Ureter (tissue), 1 donor: ENCODE measurements at places on chromosomes 6 and 20. TPM values are rescaled to one million over a fixed set of nuclear protein-coding genes. Genes with fewer than 3 reads are reported as not detected.

The DPPA5 gene
- total RNA-seq: not detected

The PPT2 gene
- 19.0 TPM for total RNA-seq

The PI3 gene
- total RNA-seq: 1.7 TPM

The FAM83C gene
- 4.0 TPM for total RNA-seq

The MUC21 gene
- total RNA-seq: not detected

The CST4 gene
- total RNA-seq: not detected

- no peak for DNase-seq
Measured at GRCh38 chr20:14865169-14865568, 527.8 kb upstream of the FLRT3 start.

- no peak for DNase-seq
Measured at GRCh38 chr20:43590036-43590391, 723 bp upstream of the IFT52 start.

DNA sequence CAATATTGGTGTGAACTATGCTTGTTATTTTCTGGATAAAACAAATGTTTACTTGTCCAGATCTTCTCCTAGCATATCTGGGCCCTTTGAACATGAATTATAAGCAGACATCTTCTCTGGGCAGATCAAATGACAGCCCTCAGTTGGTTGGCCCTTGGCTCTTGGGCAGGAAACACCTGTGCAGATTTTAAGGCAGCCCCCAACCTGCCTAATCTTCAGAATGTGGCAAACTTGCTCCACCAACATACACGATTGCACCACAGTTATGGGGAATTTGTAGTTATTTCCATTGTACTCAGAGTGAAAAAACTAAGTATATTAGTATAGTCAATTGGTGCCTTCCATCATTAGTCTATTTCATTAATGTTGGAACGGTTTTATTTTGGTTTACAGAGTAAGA is 94.9 kb upstream of the KCNK16 start:
- DNase-seq: no peak

DNA sequence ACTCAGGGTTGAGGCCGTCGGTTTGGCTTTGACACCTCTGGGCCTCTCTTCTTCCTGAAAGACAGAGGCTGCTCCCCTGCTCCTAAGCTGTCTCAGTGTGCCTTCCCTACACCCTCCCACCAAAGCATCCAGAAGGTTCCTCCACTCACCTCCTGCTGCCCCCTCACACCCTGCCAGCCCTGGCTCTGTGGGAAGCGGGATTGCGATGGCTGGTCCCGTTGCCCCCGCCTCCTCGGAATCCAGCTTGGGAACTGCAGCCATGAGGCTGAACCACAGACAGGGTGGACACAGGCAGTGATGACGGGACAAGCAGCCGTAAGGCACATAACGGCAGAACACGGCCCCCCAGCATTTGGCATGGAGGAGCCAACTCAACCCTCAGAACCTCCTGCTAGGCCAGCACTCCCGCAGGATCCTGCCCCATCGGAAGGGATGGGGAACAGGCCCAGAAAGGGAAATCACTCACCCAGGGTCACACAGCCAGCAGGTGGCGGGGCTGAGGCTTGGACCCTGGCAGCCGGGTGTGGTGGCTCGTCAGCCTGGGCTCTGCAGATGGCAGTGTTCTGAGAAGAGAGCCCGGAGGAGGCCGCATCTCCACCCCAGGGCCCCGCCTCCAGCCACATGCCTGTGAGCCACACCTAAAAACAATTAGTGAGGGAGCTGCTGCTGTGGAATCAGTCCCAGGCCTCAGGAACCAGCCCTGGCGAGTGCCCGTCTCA is 139.6 kb downstream of the PHACTR3 start:
- DNase-seq: no peak

DNA sequence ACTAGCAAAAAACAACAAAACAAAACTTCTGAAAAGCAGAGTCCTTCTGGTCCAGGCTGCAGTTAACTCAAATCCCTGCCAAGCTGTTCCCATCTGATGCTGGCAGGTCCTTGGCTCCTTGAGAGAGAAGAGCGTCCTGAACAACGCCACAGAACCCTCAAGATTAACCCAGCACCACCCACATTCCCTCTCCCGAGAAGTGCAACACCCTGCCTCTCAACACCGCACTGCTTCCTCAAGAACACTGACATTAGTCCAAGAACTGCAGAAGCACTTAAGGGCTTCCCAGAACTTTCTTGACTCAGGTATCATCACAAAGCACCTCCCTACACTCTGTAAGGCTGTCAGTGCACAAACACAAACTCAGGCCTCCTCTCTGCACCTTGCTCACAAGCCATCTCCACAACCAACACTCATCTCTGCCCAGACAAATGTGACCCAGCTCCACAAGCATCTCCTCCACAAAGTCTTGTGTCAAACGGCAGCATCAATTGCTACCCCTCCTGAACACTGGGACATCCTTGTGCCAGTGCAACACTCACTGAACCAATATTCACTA is 7.5 kb downstream of the MRPL14 start:
- DNase-seq: no peak

GRCh38 chr6:31180500-31180899 is 10.0 kb upstream of the POU5F1 start:
- DNase-seq: peak; percentile 76

DNA sequence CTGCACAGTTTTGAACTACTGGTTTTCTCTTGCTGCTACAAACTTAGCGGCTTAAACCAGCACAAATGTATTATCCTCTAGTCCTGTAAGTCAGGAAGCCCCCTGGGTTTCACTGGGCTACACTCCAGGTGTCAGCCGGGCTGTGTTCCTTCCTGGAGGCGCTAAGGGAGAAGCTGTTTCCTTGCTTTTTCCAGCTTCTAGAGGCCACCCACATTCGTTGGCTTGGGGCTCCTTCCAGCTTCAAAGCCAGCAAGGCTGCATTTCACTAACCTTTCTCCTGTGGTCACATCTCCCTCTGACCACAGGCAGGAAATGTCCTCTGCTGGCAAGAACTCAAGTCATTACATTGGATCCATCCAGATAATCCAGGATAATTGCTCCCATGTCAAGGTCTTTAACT is 350.6 kb upstream of the PLCB4 start:
- DNase-seq: no peak

- no peak for DNase-seq
Measured at GRCh38 chr20:44959638-44960102, 527 bp downstream of the TOMM34 start.
